Activated naive CD4-positive, alpha-beta T cell treated with Interleukin-2 at 50 U/mL for 16 hours (primary cell): ENCODE measurements at places on chromosomes 16 and 17.

- no peak for DNase-seq
Observed at GRCh38 chr16:17222871-17223401, 247.8 kb downstream of the XYLT1 start.

- no peak for DNase-seq
Observed at GRCh38 chr17:80852476-80853015, 139.1 kb upstream of the CHMP6 start.

- DNase-seq: no peak
Observed at GRCh38 chr17:48241131-48241591, 133.6 kb downstream of the SNX11 start.

- no peak for DNase-seq
Observed at GRCh38 chr17:2082003-2082781, 27.3 kb downstream of the HIC1 start.

DNA sequence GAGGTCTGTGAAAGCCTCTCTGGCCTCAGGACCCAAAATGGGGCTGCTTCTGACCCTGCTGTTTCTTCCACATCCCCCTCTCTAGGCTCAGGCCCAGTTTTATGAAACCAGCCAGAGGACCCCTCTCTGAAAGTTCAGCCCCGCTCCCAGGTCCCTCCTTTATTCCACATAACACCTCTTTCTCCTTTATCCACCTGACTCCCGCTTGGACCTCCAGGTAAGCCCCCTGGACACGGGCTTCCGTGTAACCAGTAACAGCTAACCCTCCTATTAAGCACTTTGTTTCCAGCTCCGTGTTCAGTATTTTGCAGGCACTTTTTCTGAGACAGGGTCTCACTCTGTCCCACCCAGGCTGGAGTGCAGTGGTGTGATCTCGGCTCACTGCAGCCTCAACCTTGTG lies 37.4 kb downstream of the PSME3IP1 start:
- no peak for DNase-seq

GRCh38 chr17:10130263-10130662 lies 68.1 kb downstream of the GAS7 start:
- no peak for DNase-seq

DNA sequence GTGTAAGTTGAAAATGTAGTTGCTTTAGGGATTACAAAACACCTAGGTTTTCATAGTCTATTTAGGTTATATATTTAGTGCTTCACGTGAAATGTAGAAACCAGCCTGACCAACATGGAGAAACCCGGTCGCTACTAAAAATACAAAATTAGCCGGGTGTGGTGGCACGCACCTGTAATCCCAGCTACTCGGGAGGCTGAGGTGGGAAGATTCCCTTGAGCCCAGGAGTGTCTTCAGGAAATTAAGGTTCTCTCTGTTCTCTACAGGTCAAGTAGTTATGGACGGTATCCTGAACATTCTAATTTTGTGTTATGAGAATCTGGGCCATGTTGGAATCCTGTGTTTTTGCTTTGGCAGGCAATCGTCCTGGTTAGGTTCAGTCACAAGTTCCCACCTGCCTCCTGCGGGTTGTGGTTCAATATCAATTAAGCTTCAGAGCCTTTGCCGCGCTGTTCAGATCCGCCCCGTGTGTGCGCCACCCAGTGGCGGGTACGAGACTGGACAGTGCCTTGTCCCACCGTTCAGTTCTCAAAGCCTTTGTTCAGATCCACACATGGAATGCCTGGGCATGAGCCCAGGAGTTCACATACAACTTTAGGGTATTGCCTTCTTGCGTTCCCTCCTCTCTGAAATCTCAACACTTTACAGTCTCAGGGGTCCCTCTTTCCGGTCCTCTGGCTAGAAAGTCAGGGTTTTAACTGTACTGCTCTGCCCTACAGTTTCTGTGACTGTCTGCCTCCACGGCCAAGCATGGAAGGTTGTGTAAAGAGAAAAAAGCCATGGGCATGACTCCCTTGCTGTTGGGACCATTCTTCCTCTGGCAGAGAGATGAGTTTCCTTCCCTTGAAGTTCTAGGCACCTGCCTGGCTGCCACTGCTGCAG lies 41.7 kb downstream of the HEATR6 start:
- DNase-seq: peak; percentile 73

GRCh38 chr17:29791336-29792080 lies 138.5 kb downstream of the SSH2 start:
- DNase-seq: no peak

DNA sequence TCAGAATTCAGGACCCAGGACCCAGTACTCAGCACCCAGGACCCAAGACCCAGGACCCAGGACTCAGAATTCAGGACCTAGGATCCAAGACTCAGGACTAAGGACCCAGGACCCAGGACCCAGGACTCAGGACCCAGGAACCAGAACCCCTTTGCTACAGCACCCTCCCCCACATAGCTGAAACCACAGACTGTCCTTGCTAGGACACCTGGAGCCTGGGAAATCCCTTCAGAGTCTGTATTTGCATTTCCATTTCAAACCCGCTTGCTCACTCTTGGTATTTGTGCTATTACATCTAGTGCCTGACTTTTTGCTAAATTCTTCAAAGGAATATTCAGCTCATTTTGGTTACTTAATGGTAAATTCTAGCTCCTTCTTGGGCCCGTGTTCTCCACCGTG lies 275.8 kb upstream of the MAF start:
- DNase-seq: no peak

DNA sequence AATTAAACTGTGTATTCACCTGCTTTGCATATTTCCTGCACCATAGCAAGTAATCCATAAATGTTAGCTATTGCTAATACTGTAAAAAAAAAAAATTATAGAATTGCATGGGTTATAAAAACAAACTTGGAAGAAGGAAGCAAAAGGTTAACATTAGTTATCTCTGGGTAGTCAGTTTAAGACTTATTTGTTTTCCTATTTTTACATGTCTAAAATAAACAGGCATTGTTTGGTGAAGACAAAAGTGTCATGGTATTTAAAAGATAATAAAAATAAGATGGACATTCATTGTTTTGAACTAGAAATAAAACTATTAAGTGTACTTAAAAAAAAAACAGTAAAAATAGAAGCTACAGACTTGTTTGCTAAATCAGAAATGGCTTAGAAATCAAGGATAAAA lies 313.8 kb downstream of the SOX9 start:
- no peak for DNase-seq

DNA sequence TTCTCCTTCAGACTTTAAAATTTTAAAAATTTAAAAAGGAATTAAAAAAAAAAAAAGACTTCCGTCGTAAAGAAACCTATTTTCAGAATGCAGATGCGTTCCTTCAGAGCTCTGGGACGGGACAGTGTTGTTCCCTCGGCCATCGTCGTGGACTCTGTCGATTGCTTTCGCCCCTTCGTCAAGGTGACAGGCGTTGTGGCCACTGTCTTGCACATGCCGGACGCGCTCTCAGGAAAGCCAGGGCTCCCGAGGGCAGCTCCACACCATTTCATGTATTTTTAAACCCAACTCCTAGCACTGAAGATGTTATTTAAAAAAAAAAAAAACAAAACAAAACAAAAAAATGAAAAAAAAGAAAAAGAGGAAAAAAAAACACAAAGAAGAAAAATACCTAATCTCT lies 22.3 kb downstream of the TMC6 start:
- no peak for DNase-seq

- no peak for DNase-seq
Observed at GRCh38 chr17:46831573-46832330, 13.3 kb upstream of the WNT3 start.

GRCh38 chr17:7056386-7056785 lies 12.5 kb upstream of the SLC16A11 start:
- DNase-seq: no peak

- no peak for DNase-seq
Observed at GRCh38 chr16:25523183-25523582, 168.6 kb upstream of the HS3ST4 start.

DNA sequence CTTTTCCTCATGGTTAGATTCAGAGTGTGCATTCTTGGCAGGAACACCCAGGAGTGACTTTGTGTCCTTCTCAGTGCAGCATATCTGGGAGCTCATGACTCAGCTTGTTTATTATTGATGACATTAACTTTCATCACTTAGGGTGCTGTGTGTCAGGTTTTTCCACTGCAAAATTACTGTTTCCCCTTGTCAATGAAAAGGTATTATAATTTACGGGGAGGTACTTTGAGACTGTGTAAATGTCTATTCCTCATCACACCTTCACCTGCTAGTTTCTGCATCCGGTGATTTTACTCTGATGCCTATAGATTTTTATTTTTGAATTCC lies 50.5 kb downstream of the WWP2 start:
- no peak for DNase-seq

GRCh38 chr16:82405736-82406135 lies 221.0 kb upstream of the CDH13 start:
- DNase-seq: no peak

- no peak for DNase-seq
Observed at GRCh38 chr16:4347765-4348509, 3.2 kb downstream of the PAM16 start.

GRCh38 chr16:49488336-49488735 lies 114.7 kb downstream of the C16orf78 start:
- DNase-seq: no peak

- DNase-seq: no peak
Observed at GRCh38 chr16:8798535-8799157, 1.0 kb downstream of the PMM2 start.

DNA sequence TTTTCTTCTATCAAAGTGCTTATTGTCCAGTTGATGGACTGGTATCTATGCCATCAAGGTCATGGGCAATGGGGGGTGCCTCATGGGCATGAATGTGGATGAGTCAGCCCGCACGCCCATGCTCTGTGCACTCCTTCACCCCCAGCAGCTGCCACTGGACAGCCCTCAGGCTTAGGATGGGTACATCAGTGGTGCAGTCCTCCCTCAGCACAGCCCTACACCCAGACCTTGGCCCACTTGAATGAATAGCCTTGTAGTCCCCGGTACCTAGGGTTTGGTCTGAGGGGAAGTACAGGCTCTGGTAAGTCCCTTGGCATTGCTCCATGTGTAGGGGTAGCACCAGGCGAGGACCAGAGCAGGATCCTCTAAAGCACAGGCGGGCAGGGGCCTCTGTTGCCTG lies 10.4 kb upstream of the GNA13 start:
- DNase-seq: no peak

- DNase-seq: no peak
Observed at GRCh38 chr17:31275116-31275515, 21.9 kb downstream of the OMG start.

GRCh38 chr17:61389670-61390478 lies 9.8 kb upstream of the TBX2 start:
- peak; percentile 50 for DNase-seq

DNA sequence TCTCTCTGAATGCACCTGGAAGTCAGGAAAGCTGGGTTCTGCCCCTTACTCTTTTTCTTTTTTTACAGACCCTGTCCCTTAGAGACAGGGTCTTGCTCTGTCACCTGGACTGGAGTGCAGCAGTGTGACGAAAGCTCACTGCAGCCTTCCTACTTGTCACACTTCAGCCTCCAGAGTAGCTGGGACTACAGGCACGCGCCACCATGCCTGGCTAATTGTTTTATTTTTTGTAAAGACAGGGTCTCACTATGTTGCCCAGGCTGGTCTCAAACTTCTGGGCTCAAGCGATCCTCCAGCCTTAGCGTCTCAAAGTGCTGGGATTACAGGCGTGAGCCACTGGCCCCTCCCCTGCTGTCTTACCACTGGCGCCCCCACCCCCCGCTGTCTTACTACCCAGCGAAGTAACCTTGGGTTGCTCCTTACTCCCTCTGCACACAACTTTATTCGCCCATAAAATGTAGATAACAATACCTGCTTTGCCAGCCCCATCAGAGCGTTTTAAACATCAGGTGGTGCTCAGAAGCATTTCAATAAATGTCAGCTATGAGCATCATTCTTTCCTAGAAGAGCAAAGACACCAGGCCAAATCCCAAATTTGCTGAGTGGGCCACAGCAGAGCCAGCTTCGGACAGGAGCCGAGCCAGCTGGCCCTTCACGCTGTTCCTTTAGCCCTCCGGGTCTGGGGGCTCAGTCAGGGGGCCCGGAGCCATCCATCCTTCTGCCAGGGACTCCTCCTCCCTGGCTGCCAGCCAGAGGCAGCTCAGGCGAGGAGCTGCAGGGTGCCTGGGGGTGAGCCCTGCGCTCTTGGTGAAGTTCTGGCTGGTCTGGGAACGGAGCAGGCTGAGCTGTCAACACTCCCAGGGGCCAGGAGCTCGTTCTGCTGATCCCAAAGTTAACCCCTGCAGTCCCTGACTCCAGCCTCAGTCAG lies 24.4 kb downstream of the SRL start:
- no peak for DNase-seq

DNA sequence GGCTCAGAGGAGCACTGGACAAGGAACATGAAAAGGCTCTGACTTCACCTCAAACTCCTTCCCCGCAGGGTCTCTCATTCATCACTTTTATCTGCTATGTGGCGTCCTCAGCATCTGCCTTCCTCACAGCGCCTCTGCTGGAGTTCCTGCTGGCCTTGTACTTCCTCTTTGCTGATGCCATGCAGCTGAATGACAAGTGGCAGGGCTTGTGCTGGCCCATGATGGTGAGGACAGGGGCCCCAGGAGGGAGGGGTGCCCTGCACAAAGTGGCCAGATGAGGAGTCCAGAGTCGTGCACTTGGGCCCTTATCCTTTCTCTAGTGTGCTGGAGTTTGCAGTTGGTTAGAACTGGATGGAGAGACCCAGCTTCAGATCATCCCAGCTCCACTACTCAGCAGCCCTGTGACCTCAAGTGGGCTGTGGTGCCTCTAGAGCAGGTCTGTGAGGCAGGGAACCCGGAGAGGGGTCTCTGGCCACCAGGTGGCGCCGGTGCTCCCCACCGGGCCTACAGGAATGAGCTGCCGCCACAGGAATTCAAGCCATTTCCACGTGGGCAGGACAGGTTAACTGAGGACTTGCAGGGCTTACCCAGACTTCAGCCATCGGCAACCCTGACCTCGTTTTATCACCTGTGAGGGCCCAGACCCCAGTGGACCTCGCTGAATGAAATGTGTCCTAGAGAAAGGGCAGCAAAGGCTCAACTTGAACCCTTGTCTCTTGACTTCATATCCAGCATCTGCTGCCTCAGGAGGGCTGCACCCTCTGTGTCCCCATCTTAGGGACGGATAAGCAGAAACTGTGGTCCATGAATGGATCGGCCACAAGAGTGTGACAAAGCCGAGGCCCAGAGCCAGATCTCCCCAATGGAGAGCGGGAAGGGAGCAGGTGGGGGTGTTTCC lies 4.0 kb downstream of the CMTM3 start:
- DNase-seq: peak; percentile 85

DNA sequence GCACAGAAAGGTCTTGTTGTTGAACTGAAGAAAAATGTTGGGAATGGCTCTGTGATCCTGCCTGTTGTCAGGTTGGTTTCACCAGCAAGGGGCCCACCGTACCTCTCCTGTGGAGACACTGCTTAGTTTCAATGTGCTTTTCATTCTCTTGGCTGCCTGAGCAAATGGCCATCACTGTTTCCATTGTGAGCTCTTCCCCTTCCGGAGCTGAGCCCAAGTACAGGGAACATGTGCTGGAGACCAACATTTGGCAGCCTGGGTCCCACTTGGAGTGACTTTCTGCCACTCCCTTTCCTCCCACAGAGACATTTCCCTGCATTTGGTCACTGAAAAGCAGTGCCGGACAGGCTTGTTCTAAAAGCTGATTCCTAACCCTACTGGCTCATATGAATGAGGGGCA lies 23.1 kb downstream of the GABARAPL2 start:
- no peak for DNase-seq

- DNase-seq: no peak
Observed at GRCh38 chr17:27793168-27793905, 7.0 kb downstream of the NOS2 start.

- DNase-seq: peak; percentile 33
Observed at GRCh38 chr16:31202414-31203375, at the start of gene PYCARD. Gene PYCARD, minus strand, starts transcription at chr16:31202760. Its CDS starts 70 bp downstream, at chr16:31202690.
